ENCODE measurements at places on chromosomes 7 and 10.

DNA sequence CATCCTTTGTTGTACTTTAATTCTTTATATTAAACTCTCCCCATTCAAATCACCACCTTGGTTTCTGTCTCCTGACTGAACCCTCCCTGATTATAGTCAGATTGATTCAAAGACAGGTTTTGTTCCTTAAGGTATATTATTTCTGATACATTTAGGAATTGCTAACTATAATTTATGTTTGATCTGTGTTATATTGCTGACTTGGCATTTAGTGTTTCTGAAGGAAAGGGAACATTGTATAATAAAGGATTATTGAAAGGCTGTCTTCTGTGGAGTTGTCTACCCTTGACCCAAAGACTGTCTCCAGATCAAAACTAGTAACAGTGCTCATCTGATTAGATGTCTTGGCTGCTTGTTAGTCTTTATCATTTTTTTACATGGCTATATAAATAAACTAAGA, 10.3 kb downstream of the CDK1 start:
- no peak for DNase-seq

DNA sequence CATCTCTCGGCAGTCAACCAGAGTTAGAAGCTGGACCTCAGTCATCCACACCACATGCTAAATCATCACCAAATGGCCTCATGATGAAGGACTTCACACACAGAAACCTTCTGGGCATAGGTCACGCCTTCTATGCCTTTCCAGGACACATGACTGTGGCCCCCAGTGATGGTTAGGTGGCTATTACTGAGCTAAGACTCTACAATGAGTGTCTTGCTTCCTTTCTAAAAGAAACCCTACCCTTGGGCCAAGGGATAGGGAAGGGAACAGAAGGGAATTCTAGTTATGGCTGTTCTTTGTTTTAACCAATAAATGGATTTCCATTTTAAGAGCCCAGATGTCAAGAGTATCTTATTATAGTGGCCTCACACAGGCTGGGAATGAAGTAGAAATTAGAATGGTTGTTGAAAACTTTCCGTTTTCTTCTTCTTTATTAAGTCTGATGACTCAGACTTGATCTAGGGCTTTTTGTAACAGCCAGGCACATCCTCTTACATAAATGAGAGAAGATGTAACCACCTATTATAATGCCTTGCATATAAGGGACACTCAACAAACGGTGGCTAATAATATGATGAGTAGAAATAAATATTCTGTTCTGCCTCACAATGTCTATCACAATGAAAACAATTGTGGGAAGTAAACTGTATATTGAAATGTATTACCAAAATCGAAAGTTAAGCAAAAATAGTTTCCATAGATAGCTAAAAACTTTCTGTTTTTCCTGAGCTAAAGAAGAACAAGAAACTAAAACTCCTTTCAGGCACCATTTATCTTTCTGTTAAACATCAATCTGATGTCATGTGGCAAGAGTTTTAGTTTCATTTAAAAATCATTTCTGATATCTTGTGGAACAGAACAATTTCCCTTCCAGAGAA, 62.5 kb upstream of the TOMM7 start:
- no peak for DNase-seq

DNA sequence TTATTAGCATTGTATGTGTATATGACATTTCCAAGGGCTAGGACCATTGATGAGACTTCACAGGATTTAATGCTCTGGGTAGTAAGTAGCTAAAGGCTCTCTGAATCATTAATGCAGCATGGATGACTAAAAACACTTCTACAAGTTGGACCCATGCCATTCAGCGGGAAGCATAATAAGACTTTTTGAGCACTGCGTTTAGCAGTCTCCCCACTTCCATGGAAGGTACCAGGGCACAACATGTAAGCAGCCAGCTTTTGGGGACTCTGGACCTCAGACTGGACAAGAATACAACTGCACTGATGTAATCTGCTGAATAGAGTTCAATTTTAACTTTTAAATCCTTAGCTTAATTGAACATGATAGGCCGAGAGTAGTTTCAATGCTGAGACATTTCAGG, 191.7 kb upstream of the IMMP2L start:
- no peak for DNase-seq

- DNase-seq = no peak
Measured at GRCh38 chr10:33566001-33566400, 231.5 kb upstream of the NRP1 start.

DNA sequence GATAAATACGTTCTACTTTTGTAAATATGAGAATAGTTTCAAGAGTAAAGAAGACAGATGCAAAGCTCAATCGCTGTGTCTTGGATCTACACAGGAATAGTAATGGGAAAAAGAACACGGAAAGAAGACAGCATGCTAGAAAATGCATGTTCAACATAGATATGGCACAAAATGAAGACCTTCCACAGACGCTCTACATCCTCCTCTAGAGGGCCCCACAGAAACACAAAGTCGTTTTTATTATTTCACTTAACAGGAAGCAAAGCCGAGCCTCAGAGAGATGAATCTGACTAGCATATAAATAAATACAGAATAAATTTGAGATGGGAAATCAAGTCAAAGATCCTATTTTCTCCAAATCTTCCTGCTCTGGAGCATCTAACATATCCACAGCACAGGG, 292.6 kb downstream of the PARD3 start:
- DNase-seq = no peak

DNA sequence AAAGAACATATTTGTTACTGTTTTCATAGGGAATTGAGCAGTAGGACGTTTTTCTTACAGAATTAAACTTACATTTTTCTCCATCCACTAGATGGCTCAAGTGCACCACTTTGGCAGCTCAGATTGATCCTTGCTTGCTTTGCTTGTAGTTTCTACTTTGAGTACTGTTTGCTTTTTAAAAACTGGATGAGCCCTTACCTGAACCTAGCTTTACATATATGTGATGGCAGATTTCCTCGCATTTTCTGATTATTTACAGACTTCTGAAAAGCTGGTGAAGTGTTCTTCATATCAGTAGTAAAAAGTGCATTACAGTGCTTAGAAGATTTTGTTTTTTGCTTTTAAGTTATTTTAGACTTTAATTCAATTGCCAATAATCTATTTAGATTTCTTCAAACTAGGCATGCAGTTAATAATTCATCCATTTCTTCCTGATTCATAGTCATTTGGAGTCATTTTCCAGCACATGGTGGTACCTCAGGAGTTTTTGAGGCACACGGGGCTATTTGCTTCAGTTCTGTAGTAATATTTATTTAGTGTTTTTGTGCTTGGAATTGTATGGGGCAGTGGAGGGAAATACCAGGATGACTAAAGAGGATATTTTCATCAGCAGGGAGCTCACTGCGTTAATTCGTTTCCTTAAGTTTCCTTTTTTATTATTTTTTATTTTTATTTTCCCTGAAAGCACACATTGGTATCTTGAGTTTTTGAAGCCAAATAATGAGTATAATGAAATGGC, 57.3 kb downstream of the MAPK8 start:
- no peak for DNase-seq

GRCh38 chr10:77636282-77636966, 1.2 kb downstream of the KCNMA1 start:
- no peak for DNase-seq

GRCh38 chr10:83990126-83990525, 149.2 kb upstream of the GHITM start:
- no peak for DNase-seq

- no peak for DNase-seq
Measured at GRCh38 chr7:90425376-90425775, 22.1 kb downstream of the CLDN12 start.
